NCI-H1436 treated with DMSO at 0.1 percent for 48 hours (cell line): ENCODE measurements at places on chromosomes 13 and 19.

DNA sequence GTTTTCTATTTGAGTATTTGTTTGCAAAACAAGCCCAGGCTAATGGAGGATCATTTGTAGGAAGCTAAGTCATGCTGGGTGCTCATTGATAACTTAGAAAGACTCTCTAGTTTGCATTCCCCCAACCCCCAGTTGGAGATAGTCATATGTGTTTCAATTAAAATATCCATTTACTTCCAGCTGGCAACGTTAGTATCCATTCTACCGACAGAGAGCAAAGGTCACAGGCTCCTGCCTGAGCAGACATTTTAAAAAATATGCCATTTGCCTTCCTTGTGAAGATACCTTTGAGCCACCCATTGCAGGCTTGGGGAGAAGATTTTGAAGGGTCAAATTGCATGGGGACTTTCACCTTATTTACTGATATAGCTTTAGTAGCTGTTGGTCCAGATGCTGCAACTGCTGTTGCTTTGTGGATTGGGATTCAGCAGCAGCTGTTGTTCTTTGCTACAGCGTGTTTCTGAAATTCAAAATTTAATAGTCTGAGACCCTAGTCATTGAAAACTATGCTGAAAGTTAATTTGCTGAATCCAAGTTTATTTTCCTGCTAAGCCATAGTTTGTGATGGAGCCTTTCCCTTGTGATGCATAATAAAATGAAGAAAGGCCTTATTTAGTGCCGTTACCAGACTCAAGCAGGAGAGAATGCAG is 335.1 kb downstream of the GPC6 start:
- DNase-seq, result no peak

DNA sequence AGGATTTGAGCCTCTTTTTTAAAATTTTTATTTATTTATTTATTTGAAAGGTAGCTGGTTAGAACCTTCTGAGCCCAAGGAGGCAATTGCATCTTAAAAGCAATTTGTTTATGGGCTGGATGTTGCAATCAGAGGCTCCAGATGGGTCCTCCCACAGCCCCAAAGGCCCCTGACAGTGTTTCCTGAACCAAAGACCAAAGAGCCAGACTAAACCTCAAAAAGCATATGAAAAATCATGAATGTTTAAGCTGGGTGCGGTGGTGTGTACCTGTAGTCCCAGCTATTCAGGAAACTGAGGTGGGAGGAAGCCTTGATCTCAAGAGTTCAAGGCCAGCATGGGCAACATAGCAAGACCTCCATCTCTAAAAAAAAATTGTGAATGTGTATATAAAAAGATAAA is 67.8 kb upstream of the RGCC start:
- no peak for DNase-seq

DNA sequence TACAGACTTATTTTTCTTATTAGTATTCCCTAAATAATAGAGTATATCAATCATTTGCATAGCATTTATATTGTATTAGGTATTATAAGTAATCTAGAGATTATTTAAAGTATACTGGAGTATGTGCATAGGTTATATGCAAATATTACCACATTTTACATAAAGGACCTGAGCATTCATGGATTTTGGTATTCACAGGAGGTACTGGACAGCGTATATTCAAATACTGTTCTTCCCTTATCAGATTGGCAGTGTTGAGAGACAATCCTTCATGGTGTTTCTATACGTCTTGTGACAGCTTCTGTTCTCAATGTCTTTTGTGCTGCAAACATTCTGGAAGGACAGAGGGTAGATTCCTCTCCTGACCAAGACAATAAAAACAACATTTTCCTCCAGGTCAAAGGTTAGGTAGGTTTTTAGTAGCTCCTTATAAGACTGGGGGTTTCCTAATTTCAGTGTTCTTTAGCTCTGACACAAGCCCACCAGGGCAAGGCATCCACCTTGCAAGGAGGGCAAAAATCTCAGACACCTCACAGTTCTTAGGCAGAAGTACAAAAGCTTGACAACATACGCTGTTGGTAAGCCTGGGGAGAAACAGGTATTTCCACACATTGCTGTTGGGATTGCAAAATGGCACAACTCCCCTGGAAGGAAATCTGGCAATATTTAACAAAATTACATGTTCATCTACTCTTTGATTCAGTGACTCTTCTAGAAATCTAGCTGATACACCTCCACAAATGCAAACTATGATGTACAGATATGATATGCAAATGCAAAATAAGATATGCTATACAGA is 20.6 kb upstream of the PCCA start:
- no peak for DNase-seq

GRCh38 chr13:56697011-56697410 is 443.7 kb upstream of the PRR20A start:
- DNase-seq, result no peak

- DNase-seq, result no peak
Measured at GRCh38 chr19:5628919-5629481, 6.1 kb downstream of the SAFB start.

DNA sequence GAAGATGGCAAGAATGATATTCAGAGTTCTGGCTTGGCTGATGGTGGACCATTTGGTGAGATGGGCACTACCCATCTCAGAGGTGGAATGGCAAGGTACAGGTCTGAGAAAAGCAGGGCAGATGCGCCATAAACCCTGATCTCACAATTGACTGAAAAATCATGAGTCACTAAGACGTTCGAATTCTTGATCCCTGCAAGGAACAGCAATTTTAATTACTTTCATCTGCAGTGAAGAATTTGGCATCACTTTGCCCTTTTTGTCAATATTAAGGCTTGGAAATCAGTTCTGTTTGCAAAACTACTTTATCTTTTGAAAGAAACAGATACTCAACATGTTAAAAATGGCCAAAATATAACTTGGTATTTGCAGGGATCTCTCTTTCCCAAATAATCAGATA is 38.1 kb downstream of the HTR2A start:
- no peak for DNase-seq

- DNase-seq, result peak; percentile 51
Measured at GRCh38 chr19:5037936-5038335, 69.0 kb downstream of the KDM4B start.

GRCh38 chr19:16619457-16619856 is 8.5 kb downstream of the MED26 start:
- DNase-seq, result no peak

GRCh38 chr13:59706101-59706976 is 457.4 kb downstream of the DIAPH3 start:
- no peak for DNase-seq

- DNase-seq, result no peak
Measured at GRCh38 chr13:28659621-28659970, 666 bp downstream of the POMP start.

- DNase-seq, result no peak
Measured at GRCh38 chr19:18345296-18345695, 4.9 kb downstream of the PGPEP1 start.

DNA sequence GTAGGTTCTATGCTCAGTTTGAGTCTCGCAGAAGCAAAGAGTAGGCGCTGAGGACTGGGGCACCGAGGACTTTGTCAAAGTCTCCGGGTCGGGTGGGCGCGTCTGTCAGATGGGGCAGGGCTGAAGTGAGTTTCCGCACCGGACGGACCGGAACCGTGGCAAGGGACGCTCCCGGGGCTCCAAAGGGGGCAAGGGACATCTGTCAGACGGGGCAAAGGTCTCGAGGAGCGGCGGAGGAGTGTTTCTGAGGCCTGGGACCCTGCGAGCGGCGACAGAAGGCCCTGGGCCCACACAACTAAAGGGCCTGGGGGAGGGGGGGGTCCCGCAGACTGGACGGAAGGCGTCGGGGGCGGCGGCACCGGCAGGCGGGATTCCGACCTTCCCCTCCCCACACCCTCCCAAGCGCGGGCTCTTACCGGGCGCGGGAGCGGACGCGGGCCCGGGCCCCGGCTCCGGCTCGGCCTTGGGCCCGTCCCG is 13.3 kb upstream of the AKAP8L start:
- DNase-seq, result no peak

GRCh38 chr19:3504735-3505134 is 1.4 kb upstream of the FZR1 start:
- no peak for DNase-seq

GRCh38 chr19:46111376-46111775 is 13.1 kb downstream of the IGFL3 start:
- DNase-seq, result no peak

GRCh38 chr13:105545811-105546210 is 989.7 kb downstream of the EFNB2 start:
- DNase-seq, result no peak

- no peak for DNase-seq
Measured at GRCh38 chr13:30453727-30454126, 12.0 kb downstream of the HMGB1 start.

- no peak for DNase-seq
Measured at GRCh38 chr13:34425327-34425949, 516.6 kb upstream of the NBEA start.

GRCh38 chr13:71867131-71867814 is at the start of gene DACH1:
Gene DACH1 (minus strand): TSS chr13:71867204.
- DNase-seq, result peak; percentile 23

- DNase-seq, result no peak
Measured at GRCh38 chr13:19053561-19053960, 128.1 kb downstream of the TUBA3C start.

- no peak for DNase-seq
Measured at GRCh38 chr19:12730064-12730463, 4.4 kb downstream of the TRIR start.

DNA sequence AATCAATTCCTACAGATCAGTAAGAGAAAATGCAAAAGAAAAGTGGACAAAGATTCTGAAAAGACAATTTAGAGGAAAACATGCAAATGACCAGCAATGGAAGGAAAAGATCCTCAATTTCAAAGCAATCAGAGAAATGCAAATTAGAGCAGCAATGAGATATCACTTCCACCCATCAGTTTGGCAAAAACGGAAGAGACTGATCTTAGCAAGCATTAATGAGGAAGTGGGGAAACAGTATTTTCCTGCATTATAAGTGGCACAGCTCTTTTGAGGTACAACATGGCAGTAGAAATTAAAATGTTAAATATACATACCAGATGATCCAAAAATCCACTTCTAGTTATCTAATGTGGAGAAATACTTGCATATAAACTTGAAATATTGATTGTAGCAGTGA is 69.1 kb upstream of the SLC7A1 start:
- no peak for DNase-seq

- DNase-seq, result no peak
Measured at GRCh38 chr19:495402-496111, 729 bp upstream of the MADCAM1 start.

DNA sequence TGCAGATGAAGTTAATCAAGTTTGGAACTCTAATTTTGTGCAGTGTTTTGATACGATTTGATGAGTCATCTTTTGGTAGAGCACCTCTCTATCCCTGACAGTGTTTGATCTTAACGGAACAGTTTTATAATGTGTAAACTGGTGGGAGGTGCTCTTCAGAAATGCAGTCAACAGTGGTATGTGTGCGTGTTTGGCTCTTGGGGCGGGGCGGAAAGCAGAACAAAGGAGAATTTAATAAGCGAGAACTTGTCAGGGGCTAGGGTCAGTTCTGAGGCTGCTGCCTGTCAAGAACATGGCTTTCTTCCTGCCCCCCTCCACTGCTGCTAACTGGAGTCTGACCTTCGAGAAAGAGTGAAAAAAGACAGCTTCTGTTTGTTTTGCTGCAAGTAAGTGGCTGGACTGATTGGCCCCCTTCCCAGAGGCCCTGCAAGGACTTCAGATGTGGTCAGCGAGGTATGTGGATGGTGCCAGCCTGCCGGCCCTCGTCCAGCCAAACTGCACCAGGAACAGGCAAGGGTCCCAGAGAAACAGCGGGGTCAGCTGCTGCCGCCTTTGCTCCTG is 40.8 kb downstream of the BBC3 start:
- no peak for DNase-seq

DNA sequence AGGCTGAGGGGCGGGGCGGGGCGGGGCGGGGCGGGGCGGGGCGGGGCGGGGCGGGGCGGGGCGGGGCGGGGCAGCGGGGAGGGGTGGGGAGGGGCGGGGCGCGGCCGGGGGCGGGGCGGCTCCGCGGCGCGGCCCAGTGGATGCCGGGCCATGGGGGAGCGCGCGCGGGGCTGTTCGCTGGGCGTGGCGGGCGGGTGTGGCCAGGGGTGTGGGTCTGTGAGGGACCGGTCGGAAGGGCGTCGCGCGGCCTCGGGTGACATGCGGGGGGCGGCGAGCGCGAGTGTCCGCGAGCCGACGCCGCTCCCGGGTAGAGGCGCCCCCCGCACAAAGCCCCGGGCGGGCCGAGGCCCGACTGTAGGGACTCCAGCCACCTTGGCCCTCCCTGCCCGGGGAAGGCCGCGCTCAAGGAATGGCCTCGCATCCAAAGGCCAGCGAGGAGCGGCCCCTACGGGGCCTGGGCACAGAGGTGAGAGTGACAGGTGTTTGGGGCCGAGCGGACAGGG is at the start of gene ZFP28:
TSS of gene ZFP28 (plus strand) at position 188 of the 503 bp plus-strand sequence. CDS start at position 259, 71 bp downstream.
- peak; percentile 66 for DNase-seq
